ENCODE measurements at places on chromosomes 5 and 9.

- no peak for DNase-seq
These were observed 38.3 kb downstream of the PARP8 start for GRCh38 chr5:50704730-50705129.

GRCh38 chr9:130183133-130183762 lies 11.0 kb downstream of the NCS1 start:
- DNase-seq, result no peak

DNA sequence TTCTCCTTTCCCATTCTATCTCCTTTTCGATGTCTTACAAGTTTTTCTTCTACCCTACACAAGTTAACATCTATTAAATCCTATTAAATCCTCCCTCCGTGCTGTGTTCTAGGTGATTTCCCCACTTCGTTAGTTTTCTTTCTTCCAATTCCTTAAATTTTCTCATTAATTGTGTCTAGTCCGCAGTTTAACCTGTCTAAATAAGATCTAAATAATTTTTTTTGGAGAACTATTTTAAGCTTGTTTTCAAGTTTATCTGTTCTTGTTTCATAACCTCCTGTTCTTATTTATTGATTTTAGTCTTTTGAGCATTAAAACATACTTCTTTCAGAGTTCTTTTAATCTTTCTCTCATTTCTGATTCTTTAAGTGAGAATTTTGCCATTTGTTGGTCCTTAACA lies 109.3 kb downstream of the UHRF2 start:
- DNase-seq, result no peak

GRCh38 chr9:122379340-122379739 lies 8.5 kb downstream of the PTGS1 start:
- DNase-seq, result no peak

GRCh38 chr5:154117050-154117449 lies 73.5 kb upstream of the GALNT10 start:
- DNase-seq, result no peak

DNA sequence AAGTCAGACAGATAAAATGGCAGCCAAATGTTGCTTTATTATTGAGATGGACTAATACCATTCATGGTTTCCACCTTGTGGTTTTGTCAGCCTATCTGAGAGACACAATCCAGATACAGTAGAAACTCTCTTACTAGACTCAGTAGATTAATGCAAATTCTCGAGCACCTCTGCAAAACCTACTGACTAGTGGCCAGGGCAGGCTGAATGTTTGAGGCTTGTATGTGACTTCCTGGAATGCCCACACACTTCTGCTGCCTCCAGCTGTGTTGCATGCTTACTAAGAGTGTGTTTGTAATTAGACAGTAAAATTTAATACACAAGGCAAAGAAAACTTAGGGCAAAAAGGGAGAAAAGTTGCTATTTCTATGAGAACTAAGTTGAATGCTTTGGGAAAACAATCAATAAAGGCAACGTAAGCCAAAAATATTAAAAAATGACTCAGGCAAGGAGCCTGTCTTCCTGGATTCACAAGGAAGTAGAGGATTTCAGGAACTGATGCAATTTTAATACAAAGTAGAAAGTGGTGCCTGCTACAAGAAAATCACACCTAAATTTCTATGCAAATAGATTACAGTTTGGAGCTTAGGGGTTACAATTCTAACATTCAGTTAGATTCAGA lies 30.2 kb upstream of the CCNG1 start:
- DNase-seq, result no peak

DNA sequence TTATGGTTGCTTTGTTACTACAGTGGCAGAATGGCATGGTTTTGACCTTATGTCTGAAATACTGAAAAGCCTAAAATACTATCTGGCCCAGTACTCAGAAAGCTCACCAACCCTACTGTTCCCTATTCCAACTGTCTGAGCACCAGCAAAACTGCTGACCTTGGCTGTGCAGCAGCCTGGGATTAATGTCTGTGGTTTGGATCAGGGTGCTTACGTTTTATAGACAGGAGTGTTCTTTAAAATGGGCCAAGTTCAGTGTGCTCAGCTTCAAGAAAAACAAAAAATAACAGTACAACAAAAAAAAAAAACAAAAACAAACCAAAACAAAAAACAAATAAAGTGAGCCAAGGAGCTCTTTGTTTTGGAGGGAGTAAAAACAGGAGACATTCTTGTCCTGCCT lies 36.4 kb downstream of the SLC28A3 start:
- DNase-seq, result no peak

- DNase-seq, result no peak
These were observed 100.7 kb downstream of the MTX3 start for GRCh38 chr5:79890119-79890929.

GRCh38 chr5:96742538-96742937 lies 65.2 kb downstream of the ERAP1 start:
- DNase-seq, result no peak

- no peak for DNase-seq
These were observed 86.3 kb downstream of the SLC44A1 start for GRCh38 chr9:105330755-105331154.

DNA sequence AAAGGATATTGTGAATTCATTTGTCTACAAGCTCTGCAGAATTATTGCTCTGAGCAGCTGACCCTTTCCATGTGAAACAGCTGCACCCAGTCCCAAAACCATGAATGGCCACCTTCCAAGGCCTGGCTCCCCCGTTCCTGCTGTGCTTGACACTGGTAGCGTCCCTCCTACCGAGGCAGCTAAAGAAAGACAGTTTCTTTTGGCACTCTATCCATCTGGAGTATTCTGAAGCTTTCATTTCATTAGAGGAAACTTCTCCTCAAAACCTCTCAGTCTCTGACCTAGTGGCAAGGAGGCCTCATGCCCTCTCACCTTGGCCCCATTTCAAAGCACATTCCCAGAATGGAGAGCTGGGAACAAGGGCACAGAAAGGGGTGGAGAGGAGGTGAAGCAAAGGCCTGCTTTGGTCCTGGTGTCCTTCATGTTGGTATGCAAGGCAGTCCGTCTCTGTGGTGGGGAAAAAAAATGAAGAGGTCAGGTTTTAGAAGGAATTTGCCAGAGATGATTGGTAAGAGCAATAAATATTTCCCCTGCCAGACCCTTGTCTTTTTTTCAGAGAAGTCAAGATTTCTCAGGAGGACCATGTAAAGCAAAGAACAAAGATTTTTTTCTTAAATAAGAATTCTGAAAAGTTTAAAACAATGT lies 232.0 kb downstream of the RFK start:
- no peak for DNase-seq

GRCh38 chr9:109317311-109317978 lies 3.4 kb downstream of the EPB41L4B start:
- no peak for DNase-seq

- DNase-seq, result no peak
These were observed 17.6 kb downstream of the SPZ1 start for GRCh38 chr5:80337379-80337778.

DNA sequence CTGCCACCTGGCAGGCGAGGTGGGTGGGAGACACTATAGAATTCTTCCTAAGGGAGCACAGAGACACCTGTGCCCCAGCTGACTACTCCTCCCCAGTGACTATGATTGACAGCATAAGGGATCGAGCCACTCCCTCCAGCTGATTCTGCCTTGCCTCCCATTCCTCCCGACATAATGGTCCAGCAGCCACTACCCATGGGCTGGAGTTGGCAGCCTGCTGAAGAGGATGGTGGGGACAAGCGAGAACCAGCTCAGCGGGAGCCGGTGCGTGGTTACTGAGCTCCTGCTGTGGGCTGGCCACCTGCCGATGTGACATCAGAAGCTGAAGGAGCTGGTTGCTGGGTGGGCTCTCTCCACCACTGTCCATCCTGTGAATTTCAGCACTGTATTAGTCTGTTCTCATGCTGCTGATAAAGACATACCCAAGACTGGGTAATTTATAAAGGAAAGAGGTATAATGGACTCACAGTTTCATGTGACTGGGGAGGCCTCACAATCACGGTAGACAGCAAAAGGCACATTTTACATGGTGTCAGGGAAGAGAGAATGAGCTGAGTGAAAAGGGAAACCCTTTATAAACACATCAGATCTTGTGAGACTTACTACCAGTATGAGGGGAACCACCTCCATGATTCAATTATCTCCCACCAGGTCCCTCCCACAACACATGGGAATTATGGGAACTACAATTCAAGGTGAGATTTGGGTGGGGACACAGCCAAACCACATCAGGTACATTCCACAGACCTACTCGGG lies 12.1 kb upstream of the NCS1 start:
- no peak for DNase-seq

DNA sequence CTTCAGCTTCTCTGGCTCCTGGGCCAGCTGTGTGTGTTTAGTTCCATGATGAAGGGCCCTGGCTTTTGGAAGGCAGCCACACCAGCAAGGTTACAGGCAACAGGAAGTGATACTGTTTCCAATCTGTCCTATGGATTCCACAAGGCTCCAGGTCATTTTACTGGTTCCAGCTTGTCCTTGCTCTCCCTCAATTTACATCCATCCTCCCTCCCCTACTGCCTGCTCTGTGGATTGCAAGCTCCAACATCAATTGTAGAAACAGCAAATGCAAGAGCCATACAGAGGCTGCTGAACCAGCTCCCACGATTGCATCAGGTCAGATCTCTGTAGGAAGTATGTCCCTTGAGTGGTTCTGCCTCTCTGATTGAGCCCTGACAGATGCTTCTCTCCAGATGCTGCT lies 409.8 kb downstream of the NTRK2 start:
- no peak for DNase-seq

- DNase-seq, result no peak
These were observed 68.7 kb downstream of the LNPEP start for GRCh38 chr5:97004423-97005060.

GRCh38 chr5:92003806-92004205 lies 620.7 kb upstream of the ARRDC3 start:
- no peak for DNase-seq

- DNase-seq, result no peak
These were observed 93.2 kb downstream of the PCSK1 start for GRCh38 chr5:96339862-96340261.

- DNase-seq, result no peak
These were observed 2.1 kb downstream of the CCDC192 start for GRCh38 chr5:127705120-127705892.

DNA sequence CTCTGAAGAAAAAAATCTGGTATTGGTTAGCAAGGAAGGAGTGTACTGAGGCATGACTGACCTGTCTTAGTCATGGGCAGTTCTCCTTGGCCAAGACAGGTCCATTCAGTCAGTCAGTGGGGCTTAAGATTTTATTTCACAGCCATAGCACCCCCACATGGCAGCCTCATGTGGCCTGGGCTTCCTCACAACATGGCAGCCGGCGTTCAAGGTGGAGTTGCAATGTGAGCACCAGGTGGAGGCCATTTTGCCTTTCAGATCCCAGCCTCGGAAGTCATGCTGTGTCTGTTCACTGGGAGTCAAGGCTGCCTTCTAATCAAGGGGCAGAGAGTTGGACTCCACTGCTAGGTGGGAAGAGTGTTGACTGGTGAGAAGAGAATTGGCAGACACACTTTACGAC lies 10.3 kb upstream of the CARD19 start:
- no peak for DNase-seq

DNA sequence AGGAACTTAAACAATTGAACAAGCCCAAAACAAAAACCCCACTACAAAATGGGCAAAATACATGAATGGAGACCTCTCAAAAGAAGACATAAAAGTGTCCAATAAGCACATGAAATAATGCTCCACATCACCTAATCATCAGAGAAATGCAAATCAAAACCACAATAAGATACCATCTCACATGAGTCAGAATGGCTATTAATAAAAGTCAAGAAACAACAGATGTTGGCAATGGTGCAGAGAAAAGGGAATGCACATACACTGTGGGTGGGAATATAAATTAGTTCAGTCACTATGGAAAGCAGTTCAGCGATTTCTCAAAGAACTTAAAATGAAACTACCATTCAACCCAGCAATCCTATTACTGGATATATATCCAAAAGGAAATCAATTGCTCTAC lies 337.4 kb upstream of the GRIA1 start:
- no peak for DNase-seq

DNA sequence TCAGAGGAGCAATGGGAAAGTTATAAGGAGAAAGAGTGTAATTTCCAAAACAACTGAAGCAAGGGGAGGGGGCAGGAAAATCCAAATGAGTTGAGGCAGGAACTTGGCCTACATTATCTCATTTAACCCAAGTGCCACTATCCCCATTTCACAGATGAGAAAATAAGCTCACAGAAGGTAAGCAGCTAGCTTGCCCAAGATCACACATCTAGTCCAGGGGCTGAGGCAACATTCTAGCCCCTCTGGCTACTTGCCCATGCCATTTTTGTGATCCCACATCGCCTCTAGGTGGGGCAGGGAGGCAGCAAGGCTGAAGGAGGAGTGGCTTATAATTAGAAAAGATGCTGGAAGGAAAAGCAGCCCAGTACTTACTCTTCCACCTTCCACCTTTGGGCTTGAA lies 2.6 kb upstream of the PSIP1 start:
- no peak for DNase-seq

- DNase-seq, result no peak
These were observed 87.6 kb upstream of the TMED7 start for GRCh38 chr5:115713408-115713807.

GRCh38 chr5:76084496-76085242 lies 1.5 kb downstream of the SV2C start:
- DNase-seq, result no peak

GRCh38 chr9:89896806-89897340 lies 292.1 kb downstream of the GADD45G start:
- no peak for DNase-seq

DNA sequence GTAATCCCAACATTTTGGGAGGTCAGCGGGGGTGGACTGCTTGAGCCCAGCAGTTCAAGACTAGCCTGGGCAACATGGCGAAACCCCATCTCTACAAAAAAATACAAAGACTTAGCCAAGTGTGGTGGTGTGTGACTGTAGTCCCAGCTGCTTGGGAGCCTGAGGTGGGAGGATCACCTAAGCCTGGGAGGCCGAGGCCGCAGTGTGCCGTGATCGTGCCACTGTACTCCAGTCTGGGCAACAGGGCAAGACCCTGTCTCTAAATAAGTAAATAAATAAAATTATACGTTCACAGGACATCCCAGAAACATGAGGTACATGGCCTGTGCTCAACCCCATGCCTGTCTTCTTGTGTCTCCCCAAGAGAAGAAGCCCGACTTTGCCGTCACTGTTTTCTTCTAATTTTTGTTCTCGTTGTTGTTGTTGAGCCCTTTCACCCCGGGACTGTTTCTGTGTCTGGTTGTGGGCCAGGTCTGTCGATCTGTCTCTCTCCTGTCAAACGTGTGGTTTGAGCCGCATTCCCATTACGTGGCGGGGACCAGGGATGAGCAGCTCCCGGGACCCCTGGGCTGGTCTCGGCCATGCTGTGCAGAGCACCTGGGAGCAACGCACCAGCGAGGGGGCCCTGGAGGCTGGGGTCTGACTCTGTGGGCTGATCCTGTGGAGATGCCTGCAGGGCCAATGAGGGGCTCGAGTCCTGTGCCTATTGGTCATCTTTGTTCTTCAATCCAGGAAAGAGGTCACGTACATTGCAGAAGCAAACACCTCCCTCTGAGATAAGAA lies 32.2 kb downstream of the NACC2 start:
- DNase-seq, result no peak

GRCh38 chr5:66814146-66814991 lies 218.2 kb downstream of the MAST4 start:
- DNase-seq, result no peak

- DNase-seq, result no peak
These were observed 175.7 kb upstream of the OTULINL start for GRCh38 chr5:14405706-14406553.

- DNase-seq, result no peak
These were observed at the start of gene RUFY1 for GRCh38 chr5:179550511-179551342. Gene RUFY1 (plus strand): TSS chr5:179550554. CDS start chr5:179550570, 16 bp downstream.
